Spinal cord (tissue), 10 donors: ENCODE measurements at places on chromosomes 5 and 9. TPM values are rescaled to one million over a fixed set of nuclear protein-coding genes. Genes with fewer than 3 reads are reported as not detected.
A peak's percentile ranks its signal among the peaks of the same experiment; 100 is the strongest.

DNA sequence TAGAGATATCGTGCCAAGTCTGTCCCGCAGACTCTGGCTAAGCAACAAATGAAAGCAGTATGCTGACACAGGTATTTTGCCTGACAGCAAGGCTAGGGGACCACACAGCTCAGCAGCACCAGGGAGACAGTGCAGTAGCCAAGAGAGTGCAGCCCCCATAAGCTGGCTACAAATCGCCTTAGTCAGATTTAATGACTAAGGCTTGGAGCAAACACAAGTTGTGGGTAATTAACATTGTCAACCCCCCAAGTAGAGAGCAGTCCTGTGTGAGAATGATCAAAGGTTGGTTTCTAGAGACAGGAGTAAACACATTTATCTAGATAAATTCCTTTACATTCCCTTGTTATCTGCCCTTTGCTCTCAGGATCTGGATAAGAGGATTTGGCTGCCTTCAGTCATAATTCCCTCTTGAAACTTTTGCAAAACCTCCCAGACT lies 1434.5 kb upstream of the CDH6 start:
- DNase-seq, result peak; percentile 36

DNA sequence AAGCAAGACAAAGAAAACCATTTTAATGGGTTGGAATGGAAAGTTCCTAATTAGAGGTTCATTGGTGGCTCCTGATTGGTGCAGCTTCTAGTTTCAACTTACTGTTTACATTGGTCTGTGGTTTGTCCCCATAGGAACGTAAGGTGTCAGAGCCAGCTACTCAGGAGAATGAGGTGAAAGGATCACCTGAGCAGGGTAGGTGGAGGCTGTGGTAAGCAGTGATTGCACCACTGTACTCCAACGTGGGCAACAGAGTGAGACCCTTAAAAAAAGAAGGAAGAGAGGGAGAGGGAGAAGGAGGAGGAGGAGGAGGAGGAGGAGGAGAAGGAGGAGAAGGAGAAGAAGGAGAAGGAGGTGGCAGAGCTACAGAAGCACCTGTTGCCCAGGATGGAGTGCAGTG lies 30.4 kb downstream of the KCNIP1 start:
- DNase-seq, result no peak

GRCh38 chr5:88143693-88144218 lies 124.9 kb downstream of the TMEM161B start:
- DNase-seq, result peak; percentile 38

DNA sequence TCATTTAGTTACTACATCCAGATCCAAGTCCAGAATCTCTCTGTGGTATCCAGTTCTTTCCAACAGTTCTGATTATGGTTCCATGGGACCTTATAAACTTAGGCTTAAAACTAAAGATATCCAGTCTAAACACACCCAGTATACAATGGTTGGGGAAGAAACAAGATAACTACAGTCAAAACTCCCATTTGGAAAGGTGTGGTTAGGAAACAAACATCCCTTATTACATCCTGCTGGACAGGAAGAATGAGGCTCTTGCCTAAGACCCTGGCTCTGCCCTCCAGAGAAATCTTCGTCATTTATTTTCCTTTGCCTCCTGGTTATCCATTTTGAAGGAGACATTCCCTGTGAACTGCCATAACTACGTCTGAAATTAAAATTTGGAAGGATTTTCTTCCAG lies 64.6 kb upstream of the EPB41L4A start:
- DNase-seq, result no peak

DNA sequence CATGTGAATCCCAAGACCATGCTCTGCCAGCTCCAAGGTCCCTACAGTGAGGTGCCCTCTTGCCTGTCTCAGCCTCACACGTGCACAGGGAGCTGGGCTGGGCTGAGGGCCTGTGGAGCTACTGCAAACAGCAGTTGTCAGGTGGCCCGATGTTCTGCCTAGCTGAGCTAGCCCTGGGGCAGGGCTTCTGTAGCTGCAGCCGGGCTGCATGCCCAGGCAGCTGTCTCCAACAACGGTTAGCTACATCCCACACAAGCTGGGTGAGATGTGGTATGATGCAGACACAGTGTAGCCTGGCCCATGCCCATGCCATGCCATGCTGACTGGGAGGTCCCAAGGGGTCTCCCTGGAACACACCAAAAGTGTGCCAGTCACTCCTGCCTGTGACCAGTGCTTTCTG lies 62.0 kb downstream of the MACROH2A1 start:
- no peak for DNase-seq

DNA sequence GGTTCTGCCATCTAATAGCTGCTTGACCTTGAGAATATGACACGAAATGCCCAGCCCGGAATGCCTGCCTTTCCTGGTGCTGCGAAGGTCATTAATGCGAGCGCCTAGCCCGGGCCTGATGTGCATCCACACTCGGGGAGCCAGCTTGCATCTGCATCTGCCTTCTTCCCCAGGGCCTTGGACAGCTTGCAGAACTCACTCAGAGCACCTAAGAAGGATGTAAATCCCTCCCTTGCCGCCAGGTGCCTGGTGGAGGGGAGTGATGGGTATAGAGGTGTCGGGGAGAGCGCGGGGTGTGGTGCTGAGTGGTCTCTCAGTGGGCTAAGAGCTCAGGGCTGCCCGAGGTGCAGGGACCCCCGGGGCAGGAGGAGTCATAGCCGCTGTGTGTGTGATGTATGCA lies 127.2 kb downstream of the MRPL36 start:
- no peak for DNase-seq

- no peak for DNase-seq
Measured at GRCh38 chr5:96426831-96427230, 6.2 kb downstream of the PCSK1 start.

DNA sequence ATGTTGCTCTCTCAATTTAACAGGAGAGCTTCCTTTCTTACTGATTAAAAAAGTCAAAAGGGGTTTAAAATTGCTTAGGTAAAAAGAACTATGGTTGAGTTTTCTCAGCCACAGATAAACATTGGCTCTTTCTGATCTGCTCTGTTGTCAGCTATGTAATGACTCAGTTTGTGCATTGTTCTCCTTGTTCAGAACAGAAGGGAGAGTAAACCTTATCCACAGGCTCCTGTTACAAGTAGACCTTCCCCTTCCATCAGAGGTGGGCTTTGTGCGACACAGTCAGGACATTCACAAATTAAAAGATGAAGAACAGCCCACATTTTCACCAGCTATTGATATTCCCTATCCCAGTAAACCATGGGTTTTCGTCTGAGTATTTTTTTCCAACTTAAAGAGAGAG lies 236.3 kb upstream of the SEMA6A start:
- DNase-seq, result no peak

DNA sequence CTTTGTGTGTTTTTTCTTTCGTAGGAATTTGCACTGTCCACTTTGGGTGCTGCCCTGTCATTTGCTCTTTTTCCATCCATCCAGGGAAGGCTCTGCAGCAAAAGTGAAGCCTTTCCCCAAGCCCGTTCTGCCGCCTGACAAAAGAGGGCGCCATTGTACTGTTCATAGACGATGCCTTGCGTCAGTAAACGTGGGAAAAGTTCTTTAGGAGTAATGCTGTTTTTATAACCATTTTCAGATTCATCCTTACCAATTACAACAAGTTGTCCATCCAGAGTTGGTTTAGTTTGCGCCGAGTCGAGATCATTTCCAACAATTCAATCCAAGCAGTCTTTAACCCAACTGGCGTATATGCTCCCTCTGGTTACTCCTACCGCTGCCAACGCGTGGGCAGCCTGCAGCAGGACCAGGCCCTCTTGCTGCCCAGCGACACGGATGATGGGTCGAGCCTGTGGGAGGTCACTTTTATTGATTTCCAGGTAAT lies 34.3 kb upstream of the RPS23 start:
- peak; percentile 88 for DNase-seq

DNA sequence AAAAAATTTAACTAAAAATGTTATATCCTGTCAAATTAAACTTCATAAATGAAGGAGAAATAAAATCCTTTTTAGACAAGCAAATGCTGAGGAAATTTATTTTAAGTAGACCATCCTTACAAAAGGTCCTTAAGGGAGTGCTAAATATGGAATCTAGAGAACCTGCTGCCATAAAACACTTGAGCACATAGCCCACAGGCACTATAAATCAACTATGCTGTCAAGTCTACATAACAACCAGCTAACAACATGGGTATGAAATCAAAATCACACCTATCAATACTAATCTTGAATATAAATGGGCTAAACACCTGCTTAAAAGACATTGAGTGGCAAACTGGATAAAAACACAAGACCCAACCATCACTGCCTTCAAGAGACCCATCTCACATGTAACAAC lies 15.1 kb upstream of the PRSS3 start:
- DNase-seq, result no peak

- peak; percentile 61 for DNase-seq
Measured at GRCh38 chr5:33470544-33470943, 29.8 kb downstream of the TARS1 start.

GRCh38 chr5:175677571-175677970 lies 19.7 kb downstream of the HRH2 start:
- DNase-seq, result no peak

- DNase-seq, result no peak
Measured at GRCh38 chr5:79305706-79306105, 69.8 kb downstream of the JMY start.

DNA sequence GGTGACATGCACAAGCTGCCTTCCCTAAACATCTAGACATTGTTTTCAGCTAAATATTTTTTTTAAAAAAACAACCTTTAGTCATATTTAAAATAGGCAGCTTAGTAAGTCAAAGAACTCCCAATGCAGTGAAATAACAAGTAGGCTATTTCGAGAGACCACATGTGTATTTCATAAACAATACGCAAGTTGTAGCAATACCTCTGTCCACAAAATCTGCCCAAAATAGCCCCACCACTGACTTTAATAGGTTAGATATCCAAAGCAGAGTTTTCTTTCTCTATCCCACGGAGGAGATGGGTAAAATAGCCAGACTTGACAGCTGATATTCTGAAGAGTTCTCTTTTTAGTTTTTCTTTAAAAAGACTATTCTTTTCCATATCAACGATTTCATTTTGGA lies 1.2 kb downstream of the SLC24A2 start:
- DNase-seq, result no peak

DNA sequence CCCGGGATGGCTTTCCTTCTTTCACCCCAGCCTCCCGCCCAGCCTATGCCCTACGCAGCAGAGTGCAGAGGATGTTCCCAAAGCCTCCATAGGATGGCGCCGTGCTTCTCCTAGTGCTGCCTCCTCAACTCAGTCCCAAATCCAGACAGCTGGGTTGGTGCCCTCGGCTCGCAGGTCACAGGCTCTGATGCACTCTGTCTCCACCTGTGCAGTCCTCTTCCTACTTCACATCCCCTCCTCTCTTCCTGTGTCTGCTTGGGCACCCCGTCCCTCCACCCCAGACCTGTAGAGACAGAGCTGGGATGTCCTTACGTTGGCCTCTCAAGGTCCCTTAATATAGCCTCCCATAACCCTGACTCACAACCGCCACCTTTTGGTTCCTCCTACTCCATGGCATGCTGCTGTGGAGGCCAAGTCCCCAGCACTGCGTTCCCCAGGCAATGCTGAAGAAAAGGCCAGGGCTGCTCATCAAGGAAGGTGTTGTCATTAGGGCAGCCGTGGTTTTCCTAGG lies 314.4 kb downstream of the GADD45G start:
- DNase-seq, result no peak

EIF4E1B gene
- 0.44 TPM for total RNA-seq

POU5F2 gene
- 1.5 TPM for total RNA-seq

MYORG gene
- 8.6 TPM for total RNA-seq

GPRIN1 gene
- 14.7 TPM for total RNA-seq

GNPDA1 gene
- total RNA-seq, result 26.8 TPM

ECSCR gene
- 10.3 TPM for total RNA-seq
